ENCODE measurements at places on chromosomes 1 and 21. TPM values are rescaled to one million over a fixed set of nuclear protein-coding genes. Genes with fewer than 3 reads are reported as not detected.

LY9 gene
- 1.8 TPM for total RNA-seq

AMIGO1 gene
- total RNA-seq: 3.6 TPM

UBXN10 gene
- total RNA-seq: 1.9 TPM

NCF2 gene
- 1.9 TPM for total RNA-seq

Data from Peyer's patch (tissue), 4 donors.